ENCODE measurements at places on chromosomes 11 and 22. TPM values are rescaled to one million over a fixed set of nuclear protein-coding genes. Genes with fewer than 3 reads are reported as not detected.

DEUP1 gene
- total RNA-seq = not detected

C1QTNF5 gene
- not detected for total RNA-seq

SNX32 gene
- total RNA-seq = 3.0 TPM

BCO2 gene
- total RNA-seq = 0.82 TPM

ACTN3 gene
- total RNA-seq = 0.08 TPM

INS gene
- total RNA-seq = not detected

CRYBB3 gene
- total RNA-seq = 0.25 TPM

ZNF408 gene
- total RNA-seq = 11.4 TPM

RBM4 gene
- 112 TPM for total RNA-seq

DGAT2 gene
- total RNA-seq = 4.9 TPM

MS4A6A gene
- not detected for total RNA-seq

NDUFV1 gene
- 315 TPM for total RNA-seq

UBQLN3 gene
- total RNA-seq = not detected

RTL10 gene
- total RNA-seq = 20.6 TPM

SMPD1 gene
- total RNA-seq = 21.9 TPM

CENPM gene
- total RNA-seq = 80.8 TPM

NXPE2 gene
- not detected for total RNA-seq

SYCE3 gene
- total RNA-seq = not detected

NXPE1 gene
- total RNA-seq = not detected

FGF4 gene
- not detected for total RNA-seq

Measured in activated CD8-positive, alpha-beta memory T cell treated with anti-CD3 and anti-CD28 coated beads for 36 hours (primary cell).